ENCODE measurements at places on chromosomes 16 and 17.

DNA sequence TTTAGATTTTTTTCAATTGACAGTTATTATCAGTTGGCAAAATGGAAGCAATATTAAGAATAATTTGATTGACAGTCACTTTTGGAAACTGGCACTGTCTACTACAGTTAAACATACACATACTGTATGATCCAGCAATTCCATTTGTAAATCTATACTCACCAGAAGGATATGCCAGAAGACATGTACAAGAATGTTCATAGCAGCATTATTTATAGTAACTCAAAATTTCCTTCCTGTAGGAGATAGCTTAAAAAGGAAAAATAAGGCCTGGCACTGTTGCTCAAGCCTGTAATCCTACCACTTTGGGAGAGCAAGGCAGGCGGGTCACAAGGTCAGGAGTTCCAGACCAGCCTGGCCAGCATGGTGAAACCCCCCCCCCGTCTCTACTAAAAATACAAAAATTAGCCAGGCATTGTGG lies 89.3 kb downstream of the VMP1 start:
- DNase-seq, result no peak

GRCh38 chr16:55664786-55665407 lies 9.1 kb downstream of the SLC6A2 start:
- no peak for DNase-seq

DNA sequence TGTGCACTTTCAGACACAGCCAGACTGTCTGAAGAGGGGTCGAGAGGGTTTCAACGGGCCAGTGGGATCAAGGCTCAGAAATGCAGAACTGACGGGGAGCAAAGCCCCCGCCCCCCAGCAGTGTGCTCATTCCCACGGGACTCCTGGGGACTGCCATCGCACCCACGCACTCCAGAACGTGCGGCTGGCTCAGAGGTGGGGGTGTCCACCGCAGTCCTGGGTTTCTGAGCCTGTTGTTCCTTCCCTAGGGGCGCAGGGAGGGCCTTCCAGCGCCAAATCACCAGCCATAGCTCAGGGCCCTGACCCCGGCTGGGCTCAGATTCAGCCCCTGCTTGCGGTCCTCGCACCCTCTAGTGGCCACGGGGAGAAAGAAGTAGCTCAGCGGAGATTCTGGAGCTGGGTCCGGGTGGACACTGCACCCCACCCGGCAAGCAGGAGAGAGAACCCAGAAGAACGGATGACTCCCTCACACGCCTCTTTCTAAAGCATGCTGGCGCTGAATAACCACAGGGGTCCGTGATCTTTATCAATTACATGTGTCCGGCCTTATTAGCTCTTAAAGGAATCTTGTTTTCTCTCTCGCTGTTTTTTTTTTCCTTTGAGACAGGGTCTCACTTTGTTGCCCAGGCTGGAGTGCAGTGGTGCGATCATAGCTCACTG lies 45.0 kb upstream of the USP7 start:
- DNase-seq, result peak; percentile 61

- no peak for DNase-seq
These were observed 50.1 kb upstream of the TRAP1 start for GRCh38 chr16:3767333-3767986.

DNA sequence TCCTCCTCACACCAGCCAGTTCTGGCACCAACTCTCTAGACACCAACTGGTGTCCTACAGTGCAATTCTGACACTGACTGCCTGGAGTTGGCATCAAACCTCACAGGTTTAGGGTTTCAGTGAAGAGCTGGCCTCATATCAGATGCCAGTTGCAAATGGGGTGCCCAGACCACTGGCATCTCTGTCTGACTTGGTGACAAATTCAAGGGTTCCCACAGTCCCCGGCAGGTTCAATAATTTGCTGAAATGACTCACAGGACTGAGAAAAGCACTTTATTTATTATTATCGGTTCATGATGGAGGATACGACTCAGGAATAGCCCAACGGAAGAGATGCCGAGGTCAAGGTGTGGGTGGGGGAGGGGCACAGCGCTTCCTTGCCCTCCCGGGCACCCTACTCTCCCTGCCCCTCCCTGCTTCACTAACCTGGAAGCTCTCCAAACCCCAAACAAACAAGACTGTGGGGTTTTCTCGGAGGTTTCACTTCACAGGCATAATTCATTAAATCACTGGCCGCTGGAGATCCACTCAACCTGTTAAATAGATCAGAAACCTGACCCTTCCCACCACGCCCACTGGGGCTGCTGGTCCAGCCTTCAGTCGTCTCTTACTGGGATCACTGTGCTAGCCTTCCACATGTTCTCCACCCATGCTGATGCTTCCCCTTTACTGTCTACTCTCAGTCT lies 1.7 kb upstream of the NLRP1 start:
- DNase-seq, result no peak

DNA sequence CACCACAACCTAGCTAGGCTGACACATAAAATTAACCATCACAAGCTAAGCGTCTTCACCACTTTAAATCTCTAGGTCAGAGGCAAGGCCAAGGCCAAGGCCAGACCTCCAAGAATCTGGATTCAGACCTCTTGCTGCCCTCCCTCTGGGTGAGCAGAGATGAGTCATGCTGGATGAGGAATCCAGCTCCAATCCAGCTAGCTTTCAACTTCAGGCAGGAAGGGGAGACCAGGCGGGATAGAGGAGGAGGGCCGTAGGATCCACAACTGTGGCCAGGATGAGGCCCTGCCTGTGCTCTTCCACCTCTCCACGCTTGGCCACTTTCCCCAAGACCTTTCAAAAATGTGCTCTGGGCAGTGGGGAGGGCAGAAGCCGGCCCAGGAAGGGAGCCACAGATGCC lies 14.7 kb downstream of the LRRC75A start:
- DNase-seq, result no peak

DNA sequence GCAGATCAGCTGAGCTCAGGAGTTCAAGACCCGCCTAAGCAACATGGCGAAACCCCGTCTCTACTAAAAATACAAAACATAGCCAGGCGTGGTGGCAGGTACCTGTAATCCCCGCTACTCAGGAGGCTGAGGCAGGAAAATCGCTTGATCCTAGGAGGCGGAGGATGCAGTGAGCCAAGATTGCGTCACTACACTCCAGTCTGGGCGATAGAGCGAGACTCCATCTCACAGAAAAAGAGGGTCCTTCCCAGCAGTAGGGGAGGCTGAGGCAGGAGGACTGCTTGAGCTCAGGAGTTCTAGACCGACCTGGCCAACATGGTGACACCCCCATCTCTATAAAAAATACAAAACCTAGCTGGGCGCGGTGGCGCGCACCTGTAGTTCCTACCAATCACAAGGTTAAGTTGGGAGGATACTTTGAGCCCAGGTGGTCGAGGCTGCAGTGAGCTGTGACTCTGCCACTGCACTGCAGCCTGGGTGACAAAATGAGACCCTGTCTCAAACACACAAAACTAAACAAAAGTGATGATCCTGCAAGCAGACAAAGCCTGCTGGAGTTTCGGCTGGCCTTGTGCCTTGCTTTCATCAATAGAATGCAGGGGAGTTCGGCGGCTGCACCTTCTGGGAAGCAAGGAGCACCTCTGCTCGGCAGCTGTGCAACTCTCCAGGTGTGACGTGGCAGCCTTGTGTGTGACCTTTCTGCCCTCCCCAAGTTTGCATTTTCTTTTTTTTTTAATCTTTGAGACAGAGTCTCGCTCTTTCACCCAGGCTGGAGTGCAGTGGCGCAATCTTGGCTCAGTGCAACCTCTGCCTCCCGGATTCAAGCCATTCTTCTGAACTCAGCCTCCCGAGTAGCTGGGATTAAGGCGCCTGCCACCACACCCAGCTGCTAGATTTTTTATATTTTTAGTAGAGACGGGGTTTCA lies 12.4 kb upstream of the YWHAE start:
- DNase-seq, result no peak

DNA sequence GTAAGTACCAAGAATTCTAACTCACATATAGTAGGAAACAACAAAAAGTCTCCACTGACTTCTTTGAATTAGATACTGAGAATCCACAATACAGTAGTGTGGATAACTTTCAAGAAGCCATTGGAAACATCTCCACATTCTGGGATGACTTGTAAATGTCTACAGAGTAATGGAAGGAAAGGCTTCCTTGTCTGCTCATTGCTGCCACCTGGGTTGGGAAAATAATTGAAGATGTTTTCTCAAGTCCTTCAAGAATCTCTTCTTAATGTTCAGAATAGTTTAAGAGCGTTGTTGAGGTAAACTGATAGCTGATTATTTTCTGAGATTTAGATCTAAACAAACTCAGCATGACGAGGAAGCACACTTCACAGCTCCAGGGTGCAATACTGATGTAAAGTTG lies 14.0 kb downstream of the CPSF4L start:
- DNase-seq, result no peak

DNA sequence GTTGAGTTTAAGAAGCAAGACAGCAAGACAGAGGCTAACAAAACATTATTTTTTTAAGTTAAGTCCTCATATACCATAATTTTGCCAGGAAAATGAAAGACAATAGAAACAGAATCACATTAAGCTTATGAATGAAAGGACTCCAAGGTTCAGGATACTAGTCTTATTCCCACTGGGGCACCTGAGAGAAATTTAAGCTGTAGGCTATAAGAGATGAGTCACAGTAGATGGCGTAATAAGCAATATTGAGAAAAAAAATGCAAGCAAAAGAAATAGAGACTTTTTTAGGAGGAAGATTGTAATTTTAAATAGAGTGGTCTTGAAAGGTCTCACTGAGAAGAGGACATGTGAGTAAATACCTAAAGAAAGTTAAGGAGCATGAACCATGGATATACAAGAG lies 57.1 kb upstream of the KIF2B start:
- DNase-seq, result no peak

GRCh38 chr16:23539984-23540816 lies 16.9 kb downstream of the EARS2 start:
- DNase-seq, result no peak

- DNase-seq, result no peak
These were observed 7.7 kb upstream of the NPIPB2 start for GRCh38 chr16:11949527-11949926.

DNA sequence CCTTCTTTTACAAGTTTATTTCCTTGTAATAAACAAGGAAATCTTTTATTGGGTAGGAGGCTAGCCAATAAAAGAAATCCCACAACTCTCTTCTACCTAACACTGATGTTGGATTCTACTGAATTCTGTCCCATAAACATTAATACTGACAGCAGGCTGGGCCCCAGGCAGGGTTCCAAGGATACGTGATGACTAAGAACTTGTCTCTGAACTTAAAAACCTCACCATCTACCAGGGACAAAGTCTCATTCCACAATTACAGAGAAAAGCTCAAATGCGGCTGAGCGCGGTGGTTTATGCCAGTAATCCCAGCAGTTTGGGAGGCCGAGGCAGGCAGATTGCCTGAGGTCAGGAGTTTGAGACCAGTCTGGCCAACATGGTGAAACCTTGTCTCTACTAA lies 64.9 kb downstream of the ARHGAP17 start:
- DNase-seq, result no peak

DNA sequence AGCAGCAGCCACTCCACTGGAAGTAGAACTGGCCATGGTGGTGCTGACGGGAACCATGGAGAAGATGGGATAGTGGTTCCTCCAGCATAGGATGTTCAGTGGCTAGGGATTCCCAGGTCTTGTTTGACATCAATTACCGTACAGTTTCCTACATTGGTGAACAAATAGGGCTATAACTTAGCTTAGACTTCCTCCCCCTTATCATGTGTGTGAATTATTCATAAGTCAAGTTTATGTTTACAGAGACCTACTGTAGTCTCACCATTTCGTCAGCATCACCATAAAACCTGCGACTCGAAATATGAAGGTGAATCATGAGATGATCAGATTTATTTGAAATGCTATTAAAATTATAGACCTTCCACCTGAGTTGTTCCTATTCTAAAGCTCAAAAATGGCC lies 1.2 kb downstream of the KRTAP2-3 start:
- DNase-seq, result no peak

GRCh38 chr16:70523743-70524398 lies at the start of gene SF3B3:
SF3B3 (plus strand) TSS chr16:70523816; CDS start chr16:70526657, 2,841 bp downstream.
- DNase-seq, result peak; percentile 55

DNA sequence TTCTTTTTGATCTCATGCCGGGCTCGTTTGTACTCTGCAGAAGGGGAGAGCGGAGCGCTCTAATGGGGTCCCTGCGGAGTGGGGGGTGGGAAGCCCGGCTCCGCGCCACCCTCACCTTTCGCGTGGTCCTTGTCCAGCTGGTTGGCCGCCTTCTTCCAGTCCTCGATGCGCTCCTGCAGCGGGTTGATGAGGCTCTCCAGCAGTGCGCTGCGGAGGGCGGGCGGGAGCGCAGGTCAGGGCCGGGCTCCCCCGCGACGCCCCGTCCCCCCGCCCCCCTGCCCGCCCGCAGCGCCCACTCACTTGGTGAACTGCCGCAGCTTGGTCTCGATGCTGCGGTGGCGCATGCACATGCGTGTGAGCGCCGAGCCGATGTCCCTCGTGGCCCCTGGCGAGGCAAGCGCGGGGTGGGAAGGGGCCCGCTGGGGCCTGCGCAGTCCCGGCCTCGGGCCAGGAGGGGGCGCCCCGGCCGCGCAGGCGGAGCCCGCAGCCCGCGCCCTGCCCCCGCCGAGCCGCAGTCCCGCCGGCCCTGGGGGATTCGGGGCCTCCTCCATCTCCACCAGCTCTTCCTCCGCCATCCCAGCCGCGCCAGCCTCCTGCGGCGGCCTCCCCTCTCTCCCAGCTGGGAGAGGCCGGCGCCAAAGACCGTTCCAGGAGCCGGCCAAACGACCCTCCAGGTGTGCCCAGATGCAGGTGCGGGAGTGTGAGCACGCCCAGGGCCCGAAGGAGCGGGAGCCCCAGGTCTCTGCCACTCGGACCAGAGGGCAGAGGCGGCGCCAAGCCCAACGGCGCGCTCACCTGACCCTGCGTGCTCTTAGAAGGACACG lies 6.0 kb downstream of the MTSS2 start:
- DNase-seq, result no peak

DNA sequence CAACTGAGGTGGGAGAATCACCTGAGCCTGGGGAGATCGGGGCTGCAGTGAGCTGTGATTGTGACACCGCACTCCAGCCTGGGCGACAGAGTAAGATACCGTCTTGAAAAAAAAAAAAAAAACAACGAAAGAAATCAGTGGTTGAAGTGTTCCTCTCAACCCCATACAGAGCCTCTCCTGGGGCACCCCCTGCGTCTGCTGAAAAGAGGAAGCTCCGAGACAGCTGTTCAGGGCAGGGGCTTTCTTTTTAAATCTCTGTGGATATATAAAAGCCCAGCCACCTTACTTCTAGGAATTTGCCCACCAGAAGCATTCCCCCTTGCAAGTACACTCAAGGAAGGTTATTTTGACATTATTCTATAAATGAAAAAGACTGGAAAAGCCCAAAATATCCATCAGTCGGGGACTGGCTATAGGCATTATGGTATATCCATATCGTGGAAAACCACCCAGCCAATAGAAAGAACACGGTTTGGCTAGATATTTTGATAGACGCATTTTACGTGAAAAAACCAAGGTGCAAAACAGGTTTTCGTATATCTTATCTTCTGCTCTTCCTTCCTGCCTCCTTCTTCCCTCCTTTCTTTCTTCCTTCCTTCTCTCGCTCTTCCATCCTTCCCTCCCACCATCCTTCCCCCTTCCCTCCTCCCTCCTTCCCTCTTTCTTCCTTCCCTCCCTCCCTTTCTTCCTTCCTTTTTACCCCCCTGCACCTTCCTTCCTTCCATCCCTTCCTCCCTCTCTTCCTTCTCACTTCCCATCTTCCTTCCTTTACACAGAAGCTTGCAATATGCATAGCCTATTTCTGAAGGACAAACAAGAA lies 9.2 kb upstream of the CCL22 start:
- no peak for DNase-seq
